ENCODE measurements at places on chromosomes 4 and X. TPM values are rescaled to one million over a fixed set of nuclear protein-coding genes. Genes with fewer than 3 reads are reported as not detected.
A peak's percentile ranks its signal among the peaks of the same experiment; 100 is the strongest.

DNA sequence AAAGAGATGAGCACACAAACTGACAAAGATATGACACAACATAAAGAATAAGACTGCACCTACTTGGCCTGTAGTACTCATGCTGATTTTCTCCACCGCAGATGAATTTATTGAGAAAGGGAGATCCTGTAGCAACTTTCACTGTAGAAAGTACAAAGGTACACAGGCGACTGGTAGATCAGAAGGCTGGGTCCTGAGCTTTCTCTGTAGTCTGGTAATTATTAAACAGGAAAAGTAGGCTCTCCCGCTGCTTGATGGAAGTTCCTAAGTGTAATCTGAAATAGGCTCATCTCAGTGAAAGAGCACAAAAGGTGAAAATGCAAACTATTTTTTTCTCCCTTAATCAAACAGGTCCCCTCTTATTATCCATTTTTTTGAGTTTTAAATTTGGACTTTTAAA lies at the start of gene ADH6:
Gene ADH6, minus strand, starts transcription at position 175 of the 400 bp plus-strand sequence. Its CDS starts 94 bp downstream, at position 81.
- DNase-seq: no peak

MAP9 gene
- 6.6 TPM for total RNA-seq

DNA sequence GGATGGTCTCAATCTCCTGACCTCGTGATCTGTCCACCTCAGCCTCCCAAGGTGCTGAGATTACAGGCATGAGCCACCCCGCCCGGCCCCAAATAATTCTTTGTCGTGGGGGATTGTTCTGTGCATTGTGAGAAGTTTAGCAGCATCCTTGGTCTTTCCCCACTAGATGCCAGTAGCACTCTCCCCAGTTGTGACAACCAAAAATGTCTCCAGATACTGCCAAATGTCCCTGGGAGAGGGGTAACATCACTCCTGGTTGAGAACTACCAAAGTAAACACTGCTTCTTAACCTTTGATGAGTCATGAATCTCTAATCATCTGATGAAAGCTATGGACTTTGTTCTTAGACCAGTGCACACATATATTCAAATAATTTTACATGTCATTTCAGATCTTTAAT lies 90.7 kb upstream of the BRS3 start:
- DNase-seq: no peak

GRCh38 chr4:92303621-92304027 lies at the start of gene GRID2:
GRID2 (plus strand) TSS chr4:92303966.
- DNase-seq: peak; percentile 2

FAM184B gene
- 0.18 TPM for total RNA-seq

CYP2U1 gene
- 11.1 TPM for total RNA-seq

- no peak for DNase-seq
Measured at GRCh38 chr4:102497986-102498385, 3.2 kb upstream of the NFKB1 start.

FMR1NB gene
- not detected for total RNA-seq

GRCh38 chrX:53284684-53285447 lies 3.5 kb upstream of the IQSEC2 start:
- peak; percentile 36 for DNase-seq

GRCh38 chr4:143359644-143360193 lies 23.0 kb downstream of the GAB1 start:
- DNase-seq: no peak

- DNase-seq: no peak
Measured at GRCh38 chr4:176680668-176681180, 112.0 kb downstream of the VEGFC start.

ETNPPL gene
- not detected for total RNA-seq

- DNase-seq: no peak
Measured at GRCh38 chr4:6929812-6930464, 20.3 kb downstream of the TBC1D14 start.

DNA sequence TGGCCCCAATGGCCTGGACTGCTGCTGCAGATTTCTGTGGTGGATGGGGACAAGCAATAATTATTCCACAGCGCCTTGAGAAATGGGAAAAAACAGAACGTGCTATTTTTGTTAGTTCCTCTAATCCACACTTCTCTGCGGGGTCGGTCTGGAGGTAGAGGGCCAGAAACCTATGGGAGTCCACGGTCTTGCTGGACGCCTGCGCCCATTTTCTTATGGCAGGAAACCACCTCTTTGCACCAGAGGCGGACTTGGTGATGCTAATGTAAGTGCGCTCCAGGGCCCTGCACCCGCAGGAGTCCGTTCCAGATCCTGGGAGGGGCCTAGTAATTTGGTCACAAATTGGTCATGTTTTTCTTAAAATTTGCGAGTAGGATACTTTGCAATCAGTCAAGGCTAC lies 25.9 kb upstream of the CLDN24 start:
- DNase-seq: no peak

DNA sequence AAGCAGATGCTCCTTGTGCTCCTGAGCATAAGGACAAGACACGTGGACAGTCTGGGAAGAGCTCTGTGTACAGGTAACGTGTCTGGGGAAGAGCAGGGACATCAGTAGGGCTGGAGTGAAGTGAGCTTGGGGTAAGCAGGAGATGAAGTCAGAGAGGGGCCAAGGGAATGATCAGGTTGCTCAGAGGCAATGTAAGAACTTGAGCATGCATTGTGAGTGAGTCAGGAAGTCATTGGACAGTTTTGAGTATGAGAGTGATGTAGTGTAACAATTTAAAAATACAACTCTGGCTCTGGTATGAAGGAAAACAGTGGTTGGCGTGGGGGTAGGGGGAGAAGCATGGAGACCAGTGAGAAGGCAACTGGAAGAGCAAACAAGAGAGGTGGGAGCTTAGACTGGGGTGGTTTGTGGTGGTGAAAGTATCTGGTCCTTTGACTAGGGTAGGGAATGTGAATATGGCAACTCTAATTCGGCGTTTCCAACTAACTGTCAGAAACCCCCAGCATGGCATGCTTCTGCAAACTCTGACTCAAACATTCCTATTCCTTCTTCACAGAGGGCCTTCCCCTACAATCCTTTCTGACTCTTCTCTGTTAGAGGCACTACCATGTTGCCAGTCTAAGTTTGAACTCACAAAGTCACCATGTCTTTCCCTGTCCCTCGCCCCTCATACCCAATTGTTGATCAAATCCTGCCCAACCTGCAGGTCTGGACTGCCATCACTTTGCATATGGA lies 57.2 kb downstream of the STBD1 start:
- peak; percentile 41 for DNase-seq

- no peak for DNase-seq
Measured at GRCh38 chrX:38332505-38332904, 5.2 kb upstream of the RPGR start.

DNA sequence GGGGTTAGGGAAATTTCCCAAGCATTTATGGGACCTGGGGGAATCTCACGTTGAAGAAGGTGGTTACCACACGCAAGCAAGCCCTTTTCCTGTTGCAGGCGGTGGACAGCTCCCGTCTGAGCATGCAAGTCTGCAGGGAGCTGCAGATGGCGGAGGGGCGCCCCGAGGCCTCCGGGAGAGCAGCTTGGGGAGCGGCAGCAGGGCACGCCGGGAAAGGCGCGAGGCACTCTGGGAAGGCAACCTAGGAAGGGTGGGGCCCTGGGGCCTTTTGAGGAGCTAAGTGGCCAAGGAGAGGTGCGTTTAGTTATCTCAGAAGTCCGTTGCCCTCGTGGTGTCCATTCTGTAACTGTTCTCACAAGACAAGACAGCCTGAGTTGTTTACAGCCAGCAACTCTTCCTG lies 57.0 kb upstream of the SLC25A4 start:
- no peak for DNase-seq

GRCh38 chrX:123685232-123685631 lies 47.6 kb downstream of the THOC2 start:
- DNase-seq: no peak

GRCh38 chr4:30610361-30610760 lies 109.8 kb upstream of the PCDH7 start:
- DNase-seq: no peak

- DNase-seq: no peak
Measured at GRCh38 chr4:32142075-32142474, 1421.9 kb downstream of the PCDH7 start.

SSX4 gene
- not detected for total RNA-seq

GRCh38 chr4:119540249-119540648 lies 88.4 kb downstream of the PDE5A start:
- DNase-seq: peak; percentile 64

GPR143 gene
- total RNA-seq: not detected

DNA sequence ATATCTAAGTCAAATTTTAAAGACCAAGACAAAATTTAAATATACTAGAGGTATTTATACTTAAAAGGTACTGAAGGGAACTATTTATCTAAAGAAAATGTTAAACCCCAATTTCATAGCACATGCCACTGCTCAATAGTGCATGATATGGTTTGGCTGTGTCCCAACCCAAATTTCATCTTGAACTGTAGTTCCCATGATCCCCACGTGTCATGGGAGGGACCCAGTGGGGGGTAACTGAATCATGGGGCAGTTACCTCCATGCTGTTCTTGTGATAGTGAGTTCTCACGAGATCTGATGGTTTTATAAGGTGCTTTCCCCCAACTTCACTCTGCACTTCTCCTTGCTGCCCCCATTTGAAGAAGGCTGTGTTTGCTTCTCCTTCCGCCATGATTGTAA lies 32.3 kb downstream of the MAML3 start:
- no peak for DNase-seq

CXCL9 gene
- total RNA-seq: not detected

DNA sequence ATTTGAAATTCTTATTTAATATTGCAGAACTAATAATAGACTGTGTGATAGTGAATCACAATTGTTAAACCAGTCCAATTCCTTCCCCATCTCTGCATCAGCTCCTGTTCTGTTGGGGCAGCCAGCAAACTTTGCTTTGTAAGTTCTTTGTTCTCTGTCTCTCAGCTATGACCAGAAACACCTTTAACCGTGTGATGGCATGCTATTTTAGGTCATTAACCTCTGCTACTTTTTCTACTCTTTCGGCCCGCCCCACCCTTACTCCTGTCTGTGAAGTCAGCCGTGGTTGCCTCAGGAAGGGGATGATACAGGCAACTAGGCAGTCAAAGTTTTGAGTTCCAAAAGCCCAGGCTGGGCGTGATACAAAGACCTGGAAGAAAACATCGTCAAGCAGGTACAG lies 51.3 kb upstream of the EGFL6 start:
- no peak for DNase-seq

RNF128 gene
- 4.8 TPM for total RNA-seq

DNA sequence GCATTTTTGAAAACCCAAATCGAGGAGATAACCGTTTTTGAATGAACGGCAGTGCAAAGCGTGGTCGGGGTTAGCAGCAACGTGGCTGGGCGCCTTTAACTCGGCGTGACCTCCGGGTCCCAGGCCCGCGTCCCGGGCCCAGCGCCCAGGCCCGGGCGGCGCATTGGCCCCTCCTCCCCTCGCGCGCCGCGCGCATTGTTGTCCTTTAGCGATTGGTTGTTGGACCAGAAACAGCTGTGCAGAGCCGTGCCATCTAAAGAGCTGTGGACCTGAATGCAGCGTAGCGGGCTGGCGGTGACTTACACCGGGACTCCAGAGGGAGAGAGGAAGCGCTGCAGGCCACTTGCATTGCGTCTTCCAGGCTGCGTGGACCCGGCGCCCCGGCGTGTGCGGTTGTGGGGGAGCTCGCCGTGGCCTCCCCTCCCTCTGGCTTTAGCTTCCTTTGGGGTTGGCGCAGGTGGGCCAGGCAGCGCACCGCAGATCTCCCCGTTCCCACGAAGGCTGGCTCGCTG lies at the start of gene STOX2:
Gene STOX2, plus strand, starts transcription at position 227 of the 512 bp plus-strand sequence. CDS start 1,484 bp downstream, outside the sequence.
- DNase-seq: peak; percentile 55

All from IMR-90 (cell line).